NCI-H1436 (cell line): ENCODE measurements at places on chromosomes 4 and X.

GRCh38 chr4:98609934-98610333 lies 48.5 kb downstream of the TSPAN5 start:
- DNase-seq: no peak

DNA sequence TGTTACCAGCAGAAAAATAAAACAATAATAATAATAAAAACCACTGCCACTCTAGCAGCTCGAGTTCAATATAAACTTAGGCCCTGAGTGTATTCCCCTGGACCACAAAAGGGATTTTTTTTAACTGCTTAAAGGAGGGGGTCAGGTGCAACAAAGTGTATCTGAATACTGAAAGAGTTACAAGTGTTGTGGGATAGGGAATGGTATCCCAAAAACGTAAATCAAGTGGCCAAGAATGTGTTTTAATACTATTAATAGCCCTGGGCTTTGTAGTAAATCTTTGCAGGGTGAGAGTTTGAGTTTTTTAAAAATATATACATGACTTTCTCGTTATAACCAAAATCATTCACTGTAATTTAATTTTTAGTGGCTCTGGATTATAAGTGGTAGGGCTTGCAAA lies 860.1 kb upstream of the INTU start:
- DNase-seq: no peak

DNA sequence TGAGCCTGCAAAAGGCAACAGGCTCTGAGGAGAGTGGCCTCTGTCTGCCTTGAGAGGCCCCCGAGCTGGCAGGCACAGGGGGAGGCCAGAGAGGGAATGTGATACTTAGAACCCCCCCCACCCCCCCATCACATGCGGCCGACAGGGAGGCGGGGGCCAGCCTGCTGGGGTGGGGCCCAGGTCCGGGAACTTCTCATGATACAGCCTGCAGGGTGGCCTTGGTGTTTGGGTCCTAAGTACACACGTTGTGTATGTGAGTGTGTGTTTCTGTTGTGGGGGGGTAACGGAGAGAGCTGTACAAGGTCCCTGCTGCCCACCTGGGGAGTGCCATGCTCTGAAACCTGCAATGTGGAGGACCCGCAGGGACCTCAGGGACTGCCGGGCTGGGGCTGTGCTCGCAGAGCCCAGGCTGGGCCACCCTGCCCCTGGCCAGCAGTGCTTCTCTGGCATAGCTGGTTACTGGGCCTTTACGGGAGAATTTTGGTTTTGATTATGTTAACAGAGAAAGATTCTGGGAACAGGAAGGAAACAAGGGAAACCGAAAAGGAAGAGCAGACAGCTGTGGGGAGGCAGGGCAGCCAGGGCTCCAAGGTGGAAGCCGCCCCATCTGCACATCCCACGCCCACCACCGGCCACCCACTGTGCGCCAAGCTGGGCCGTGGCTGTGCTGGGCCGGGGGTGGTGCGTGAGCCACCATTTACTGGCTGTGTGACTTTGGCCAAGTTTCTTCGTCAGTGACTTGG lies 19.9 kb downstream of the SH3BP2 start:
- DNase-seq: no peak

DNA sequence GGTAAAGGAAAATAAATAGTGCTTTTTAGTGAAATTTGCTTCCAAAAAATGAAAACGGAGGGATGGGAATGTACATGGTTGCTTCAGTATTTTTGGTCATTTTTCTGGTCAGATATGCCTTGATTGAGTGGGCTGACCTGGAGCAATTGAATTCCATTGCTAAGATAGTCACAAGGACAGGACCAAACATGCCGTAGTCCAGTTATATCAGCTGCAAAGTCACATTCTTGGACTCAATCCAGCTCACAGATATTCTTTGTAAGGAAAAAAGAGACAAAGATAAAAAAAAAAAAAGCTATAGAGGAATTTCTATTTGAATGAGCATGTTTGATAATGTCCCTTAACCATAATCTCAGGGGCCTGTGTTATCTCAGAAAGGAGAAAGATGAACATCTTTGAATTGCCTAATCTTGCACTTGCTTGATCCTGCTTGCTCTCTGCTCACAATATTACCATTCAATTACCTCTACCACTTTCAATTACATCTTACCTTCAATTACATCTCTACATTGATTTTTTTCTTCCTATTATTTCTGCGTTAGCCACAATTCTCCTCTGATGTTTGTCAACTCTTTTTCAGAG lies 75.4 kb upstream of the PACRGL start:
- DNase-seq: no peak

DNA sequence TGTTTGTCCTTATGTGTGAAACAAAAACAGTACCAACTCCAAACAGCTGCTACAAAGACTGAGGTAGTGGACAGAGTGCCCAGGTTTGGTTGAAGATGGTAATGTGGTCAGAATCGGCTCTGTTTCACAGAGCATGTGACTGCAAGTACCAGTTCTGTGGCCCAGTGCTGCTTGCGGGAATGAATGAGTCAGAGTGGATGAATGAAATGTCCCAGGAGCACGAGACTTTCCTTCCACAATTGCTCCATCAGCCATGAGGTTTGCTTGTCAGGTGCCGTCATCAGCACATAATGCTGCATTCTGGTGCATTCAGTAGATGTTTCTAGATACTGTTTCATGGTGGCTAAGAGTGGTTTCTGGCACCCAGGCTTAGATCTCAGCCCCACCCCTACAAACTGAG lies 84.2 kb downstream of the GPR143 start:
- DNase-seq: no peak

DNA sequence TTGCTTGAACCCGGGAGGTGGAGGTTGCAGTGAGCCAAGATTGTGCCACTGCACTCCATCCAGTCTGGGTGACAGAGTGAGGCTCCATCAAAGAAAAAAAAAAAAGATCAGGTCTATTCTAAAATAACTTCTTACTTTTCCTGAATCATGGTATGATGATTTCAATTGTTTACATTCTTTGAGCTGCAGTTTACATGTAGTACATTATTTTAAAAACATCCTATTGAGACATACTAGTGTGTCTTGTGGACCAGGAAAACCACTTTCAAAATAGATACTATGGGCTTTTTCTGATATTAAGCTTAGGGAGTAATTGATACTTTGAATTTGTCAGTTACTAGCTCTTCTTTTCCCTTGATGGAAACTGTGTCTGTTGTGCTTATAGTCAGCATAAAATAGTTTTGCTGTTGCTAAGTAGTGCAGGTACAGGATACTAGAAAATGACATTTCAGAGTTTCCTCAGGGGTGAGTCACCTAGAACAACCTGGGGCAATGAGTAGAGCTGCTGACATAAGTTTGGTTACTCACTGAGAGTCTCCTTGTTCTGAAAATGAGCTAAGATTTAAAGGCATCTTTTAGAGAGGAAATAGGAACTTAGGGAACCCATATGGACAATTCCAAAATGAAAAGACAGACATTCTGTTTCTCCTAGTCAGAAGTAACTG lies 53.2 kb upstream of the C4orf54 start:
- DNase-seq: no peak
